Activated B cell treated with CpG ODN at 0.5 μM for 24 hours (primary cell): ENCODE measurements at places on chromosomes 5 and 9.

GRCh38 chr5:166581826-166582225, 1709.6 kb upstream of the WWC1 start:
- DNase-seq = no peak

- DNase-seq = no peak
Measured at GRCh38 chr9:71306134-71306533, 184.7 kb upstream of the TRPM3 start.

DNA sequence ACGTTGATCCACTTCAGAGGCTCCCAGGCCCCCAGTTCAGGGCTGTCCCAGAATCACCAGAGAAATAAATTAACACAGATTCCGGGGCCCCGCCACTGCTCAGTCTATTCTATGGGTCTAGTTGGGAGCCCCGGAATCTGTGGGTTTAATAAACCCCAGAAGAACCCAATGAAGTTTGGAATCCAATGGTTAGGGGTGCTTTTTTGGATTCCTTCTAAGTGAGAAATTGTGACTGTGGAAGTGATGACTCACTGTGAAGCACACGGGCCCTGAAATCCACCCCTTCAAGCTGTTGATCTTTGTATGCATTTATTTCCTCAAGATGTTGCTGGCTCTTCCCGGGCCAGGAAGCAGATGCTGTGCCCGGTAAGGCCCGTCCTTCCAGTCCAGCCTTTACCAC, 57.3 kb upstream of the SLC28A3 start:
- no peak for DNase-seq

- DNase-seq = no peak
Measured at GRCh38 chr5:77774981-77775789, 954 bp downstream of the TBCA start.

DNA sequence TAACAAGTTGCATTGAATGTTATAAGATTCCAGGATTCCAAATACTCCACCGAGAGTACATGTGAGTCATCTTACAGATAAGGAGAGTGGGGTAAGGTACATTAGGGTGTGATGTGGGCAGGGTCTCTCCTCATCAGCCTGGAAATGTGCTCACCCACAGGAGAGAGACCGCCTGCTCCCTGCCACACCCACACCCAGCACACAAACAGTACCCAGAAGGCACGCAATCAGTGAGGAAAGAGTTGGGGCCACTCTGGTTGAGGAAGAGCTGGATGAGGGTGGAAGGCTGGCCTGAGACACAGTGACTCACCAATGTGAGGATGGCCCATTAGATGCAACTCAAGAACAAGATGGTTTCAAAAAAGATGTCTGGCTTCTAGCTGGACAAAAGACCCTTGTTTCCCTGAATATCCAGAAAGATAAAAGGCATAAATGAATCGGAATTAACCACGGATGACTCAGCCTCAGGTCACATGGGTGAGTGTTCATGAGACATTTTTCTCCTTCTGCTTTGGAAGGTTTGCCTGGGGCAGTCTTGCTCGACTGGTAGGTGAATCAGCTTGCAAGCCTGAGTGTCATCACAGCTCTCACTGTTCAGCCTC, 51.1 kb upstream of the LHFPL2 start:
- no peak for DNase-seq

- DNase-seq = peak; percentile 33
Measured at GRCh38 chr5:1174122-1174936, 27.1 kb upstream of the SLC6A19 start.

GRCh38 chr5:147519380-147519779, 9.5 kb upstream of the DPYSL3 start:
- no peak for DNase-seq

GRCh38 chr9:108033976-108034964, 544.7 kb upstream of the KLF4 start:
- no peak for DNase-seq

GRCh38 chr9:129327552-129328328, 149.7 kb upstream of the IER5L start:
- DNase-seq = no peak

DNA sequence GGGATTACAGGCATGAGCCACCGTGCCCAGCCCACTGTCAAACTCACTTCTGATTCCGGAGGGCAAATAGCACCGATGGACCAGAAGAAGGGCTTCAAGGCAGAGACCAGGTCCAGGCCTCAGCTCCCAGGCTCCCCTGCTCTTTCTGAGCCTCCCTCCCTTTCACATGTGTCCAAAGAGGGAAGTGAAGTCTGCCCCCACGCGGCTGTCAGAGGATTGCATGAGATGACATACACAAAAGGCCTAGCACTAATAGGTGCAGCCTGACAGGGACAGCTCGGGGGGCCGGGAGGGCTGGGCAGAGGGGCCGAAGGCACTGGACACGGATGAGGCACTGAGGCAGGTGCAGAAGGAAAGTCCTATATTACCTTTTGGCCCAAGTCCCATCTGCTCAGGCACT, 16.1 kb downstream of the FBP1 start:
- no peak for DNase-seq

- no peak for DNase-seq
Measured at GRCh38 chr5:170817195-170817594, 33.7 kb downstream of the GABRP start.

GRCh38 chr5:4232084-4232483, 636.5 kb downstream of the IRX1 start:
- no peak for DNase-seq

DNA sequence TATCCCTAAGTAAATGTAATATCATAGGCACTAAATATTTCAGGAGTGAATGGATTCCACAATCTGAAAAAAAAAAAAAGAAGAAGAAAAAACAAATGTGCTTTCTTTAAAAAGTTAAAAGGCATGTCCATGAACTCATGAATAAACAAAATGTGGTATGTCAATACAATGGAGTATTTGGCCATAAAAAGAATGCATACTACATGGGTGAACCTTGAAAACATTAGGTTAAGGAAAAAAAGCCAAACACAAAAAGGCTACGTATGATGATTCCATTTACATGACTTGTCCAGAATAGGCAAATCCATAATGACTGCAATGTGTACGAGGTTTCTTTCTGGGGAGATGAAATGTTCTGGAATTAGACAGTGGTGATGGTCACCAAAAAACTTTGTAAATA, 45.3 kb downstream of the FNIP1 start:
- DNase-seq = no peak

- DNase-seq = no peak
Measured at GRCh38 chr5:58640011-58640410, 57.1 kb downstream of the RAB3C start.

DNA sequence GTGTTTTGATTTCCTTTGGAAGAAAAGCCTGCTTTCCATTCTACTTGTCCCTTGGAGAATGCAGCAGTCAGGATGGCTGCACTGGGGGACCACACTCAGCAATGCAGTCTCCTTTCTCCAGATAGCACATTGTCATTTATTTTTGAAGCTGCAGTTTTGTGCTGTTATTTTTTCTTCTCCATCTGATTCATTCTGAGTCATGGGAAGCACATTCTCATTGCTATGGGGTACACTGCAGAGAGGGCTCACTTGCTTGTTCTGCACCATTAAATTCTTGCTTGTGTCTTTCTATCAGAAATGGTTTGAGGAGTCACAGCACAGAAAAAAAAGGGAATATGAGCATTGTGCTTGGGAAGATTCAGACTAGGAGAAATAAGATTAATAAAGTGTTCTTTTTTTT, 39.7 kb upstream of the POC5 start:
- DNase-seq = no peak

- DNase-seq = no peak
Measured at GRCh38 chr9:110104261-110104809, 103.6 kb downstream of the C9orf152 start.

GRCh38 chr9:99866398-99866797, 40.1 kb upstream of the STX17 start:
- DNase-seq = no peak

DNA sequence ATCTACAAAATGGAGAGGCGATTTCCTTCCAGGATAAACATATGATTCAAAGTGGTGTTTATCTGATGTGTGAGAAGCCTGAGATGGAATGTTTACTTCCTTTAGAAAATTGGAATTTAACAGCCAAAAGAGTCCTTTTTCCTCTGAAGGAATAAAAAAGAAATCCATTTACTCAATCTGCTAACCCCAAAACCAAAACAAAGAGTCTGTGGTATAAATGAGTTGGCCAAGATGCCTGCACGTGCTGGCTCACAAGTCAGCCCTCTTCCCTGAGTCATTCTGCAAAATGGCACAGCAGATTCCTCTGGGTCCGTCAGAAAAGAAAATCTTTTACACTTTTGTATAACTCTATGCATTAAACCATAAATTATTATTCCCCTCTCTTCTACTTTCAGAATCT, 60.8 kb downstream of the EBF1 start:
- no peak for DNase-seq

- DNase-seq = no peak
Measured at GRCh38 chr9:29966247-29966646, 2393.0 kb upstream of the C9orf72 start.

DNA sequence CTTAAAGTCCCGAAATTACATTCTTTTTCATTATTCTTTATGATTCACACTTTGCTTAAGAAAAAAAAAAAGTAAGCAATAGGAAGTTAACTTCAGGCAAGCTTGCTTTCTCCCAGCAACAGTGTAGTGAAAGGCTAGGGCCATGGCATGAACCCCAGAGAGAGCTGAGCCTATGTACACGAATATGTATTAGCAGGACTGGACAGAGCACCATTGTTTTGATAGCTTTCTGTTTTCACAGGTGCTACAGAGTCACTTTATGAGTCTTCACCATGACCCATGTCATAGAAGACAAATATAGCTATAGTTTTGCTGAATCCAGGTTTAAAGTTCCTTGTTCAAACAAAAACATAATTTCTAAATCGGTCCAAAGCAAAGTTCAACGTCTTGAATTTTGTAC, 199.2 kb downstream of the ADAMTSL1 start:
- no peak for DNase-seq

DNA sequence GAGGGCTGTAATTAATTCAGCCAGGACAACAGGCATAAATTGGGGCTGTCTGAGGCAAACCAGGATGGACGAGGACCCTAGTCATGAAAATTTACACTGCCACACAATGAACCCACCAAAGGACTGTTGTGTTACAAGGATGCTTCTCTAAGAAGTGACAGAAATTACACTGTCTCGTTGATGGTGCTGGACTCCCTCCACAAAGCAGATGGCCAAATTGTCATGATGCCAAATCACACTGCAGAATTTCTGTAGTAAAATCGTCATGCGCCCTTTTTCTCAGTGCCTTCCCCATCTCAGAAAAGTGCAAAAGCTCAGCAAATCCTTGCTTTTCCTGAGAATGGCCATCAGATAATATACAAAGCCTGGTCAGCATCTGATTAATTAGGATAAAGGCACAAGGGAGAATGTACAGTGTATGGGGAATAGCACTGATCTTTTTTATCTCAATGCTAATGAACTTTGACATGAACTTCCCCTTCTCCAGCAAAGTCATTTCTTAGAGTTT, 545.8 kb downstream of the CSNK1G3 start:
- DNase-seq = no peak

- no peak for DNase-seq
Measured at GRCh38 chr5:180467028-180467975, 26.9 kb upstream of the CNOT6 start.

GRCh38 chr5:143749581-143750205, 62.3 kb upstream of the HMHB1 start:
- no peak for DNase-seq

- DNase-seq = no peak
Measured at GRCh38 chr5:42970636-42971559, 69.2 kb downstream of the ANXA2R start.

- DNase-seq = no peak
Measured at GRCh38 chr5:119031905-119032304, 39.0 kb upstream of the DMXL1 start.

GRCh38 chr5:170629566-170630175, 125.9 kb downstream of the KCNIP1 start:
- DNase-seq = no peak

DNA sequence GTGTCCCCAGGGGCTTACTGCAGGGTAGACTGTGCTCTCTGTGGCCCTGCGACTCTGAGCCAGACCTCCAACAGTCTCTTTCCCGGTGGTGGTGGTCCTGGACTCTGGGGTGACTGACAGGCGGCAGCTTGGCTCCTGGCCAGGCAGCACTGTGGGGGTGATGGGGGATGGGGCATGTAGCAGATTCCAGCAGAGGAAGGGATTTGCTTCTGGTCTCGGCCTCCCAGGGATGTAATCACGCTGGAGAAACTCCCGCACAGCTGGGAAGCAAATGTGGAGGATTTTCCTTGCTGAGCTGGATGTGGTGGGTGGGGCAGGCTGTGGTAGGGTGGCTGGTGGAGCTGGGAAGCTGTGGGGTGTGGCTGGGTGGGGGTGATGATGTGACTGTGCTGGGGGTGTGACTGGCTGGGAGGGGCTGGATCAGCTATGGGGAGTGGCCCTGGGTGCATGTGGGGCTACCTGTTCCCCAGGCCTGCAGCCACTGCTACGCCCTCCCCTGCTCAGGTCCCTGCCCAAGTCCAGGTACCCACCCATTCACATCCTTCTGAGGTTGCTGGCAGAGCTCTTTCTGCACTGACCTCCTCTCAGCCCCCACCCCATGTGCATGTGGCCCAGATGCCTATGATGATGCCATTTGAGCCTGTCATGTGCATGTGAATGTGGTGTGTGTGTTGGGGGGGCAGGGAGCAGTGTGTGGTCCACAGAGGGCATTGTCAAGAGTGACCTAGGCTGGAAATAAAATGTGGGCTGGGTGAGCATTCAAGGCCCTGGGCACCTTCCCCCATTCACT, 3.8 kb downstream of the NDST1 start:
- no peak for DNase-seq

DNA sequence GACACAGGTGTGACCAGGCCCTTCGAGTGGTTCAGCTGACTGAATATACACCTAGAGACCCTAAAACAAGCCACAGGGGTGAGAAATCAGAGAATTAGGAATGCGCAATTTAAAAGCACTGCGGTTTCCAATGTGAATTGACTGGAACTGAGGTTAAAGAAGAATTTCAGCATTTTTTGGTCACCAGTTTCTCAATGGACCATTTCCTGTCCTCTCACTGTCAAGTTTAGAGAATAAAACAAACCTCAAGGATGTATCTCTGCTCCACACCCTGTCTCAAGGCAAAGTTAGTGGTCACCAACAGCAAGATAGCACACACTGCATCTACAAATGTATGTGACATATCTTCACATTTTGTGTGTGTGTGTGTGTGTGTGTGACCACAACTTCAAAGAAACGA, 143.8 kb upstream of the MAP3K1 start:
- no peak for DNase-seq

DNA sequence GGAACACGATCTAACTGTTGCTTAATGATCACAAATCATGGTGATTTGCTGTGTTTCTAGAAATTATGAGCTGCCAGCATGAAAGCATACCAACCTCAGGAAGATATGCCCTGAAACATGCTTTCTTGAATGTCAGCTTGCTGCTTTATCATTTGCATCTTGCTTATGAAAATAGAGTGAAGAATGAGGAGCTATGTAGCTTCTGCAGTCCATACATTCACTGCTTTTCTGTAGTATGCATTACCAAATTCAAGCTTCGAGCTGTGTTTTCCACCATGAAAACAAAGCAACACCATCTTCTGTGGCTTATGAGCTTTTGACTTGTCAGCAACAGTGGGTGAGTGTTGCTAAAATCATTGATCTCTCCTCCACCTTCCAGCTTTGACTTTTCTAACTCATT, 16.5 kb downstream of the F2RL2 start:
- no peak for DNase-seq

GRCh38 chr5:108487951-108488350, 106.1 kb upstream of the FBXL17 start:
- no peak for DNase-seq
